ENCODE measurements at places on chromosomes 13 and 19.

DNA sequence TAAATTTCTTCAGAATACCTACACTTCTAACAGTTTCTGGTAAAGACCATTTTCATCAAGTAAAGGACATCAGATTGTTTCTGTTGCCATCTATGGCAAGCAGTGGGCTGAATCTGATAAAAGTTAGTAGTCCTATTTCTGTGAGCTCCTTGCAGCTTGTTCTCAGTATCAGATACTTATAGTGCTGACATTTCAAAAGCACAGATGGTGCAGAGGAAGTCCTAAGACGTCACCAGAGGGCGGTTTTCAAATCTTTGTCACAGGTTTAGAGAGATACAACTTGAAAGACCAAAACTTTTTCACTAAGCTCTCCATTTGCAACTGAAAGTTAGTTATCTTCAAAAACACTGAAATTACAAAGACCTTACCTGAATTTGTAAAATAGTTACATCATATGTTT is 719.8 kb downstream of the SLITRK1 start:
- DNase-seq = no peak

DNA sequence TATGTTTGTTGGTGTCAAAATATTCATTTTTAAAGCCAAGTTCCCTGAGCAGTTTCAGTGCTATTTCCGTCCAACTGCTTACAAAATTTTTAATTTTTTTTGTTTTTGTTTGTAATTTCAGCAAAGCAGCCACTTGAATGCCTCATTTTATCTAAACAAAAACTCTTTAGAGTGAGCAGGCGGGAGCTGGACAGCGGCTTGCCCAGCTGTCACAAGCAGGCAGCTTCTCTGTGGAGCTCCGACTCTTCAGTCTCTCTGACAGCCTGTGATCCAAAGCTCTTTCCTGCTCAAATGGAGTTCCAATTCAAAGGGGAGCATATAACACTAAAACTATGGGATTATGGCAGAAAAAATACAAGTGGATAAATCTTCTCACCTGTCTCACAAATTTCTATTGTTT is 618.3 kb upstream of the PCDH20 start:
- peak; percentile 15 for DNase-seq

DNA sequence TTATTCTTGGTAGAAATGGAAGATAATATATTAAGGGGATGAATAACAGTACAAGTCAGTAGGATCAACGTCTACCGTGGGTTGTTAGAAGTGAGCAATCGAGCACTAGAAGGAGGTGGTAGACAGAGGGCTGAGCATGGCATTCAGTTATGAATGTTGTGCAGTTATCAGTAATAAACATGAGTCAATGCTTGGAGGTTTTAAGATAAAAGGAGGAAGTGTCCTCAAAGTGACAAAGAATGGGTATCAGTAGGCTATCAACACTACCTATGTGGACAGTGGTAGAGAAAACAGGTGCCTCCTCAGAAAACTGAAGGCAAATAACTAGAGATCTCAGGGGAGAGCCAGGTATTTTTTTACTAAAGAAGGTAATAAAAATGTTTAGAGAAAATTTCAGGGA is 1607.0 kb downstream of the PCDH9 start:
- no peak for DNase-seq

- DNase-seq = no peak
These were observed 5.3 kb downstream of the RNASEH2B start for GRCh38 chr13:50914848-50915247.

DNA sequence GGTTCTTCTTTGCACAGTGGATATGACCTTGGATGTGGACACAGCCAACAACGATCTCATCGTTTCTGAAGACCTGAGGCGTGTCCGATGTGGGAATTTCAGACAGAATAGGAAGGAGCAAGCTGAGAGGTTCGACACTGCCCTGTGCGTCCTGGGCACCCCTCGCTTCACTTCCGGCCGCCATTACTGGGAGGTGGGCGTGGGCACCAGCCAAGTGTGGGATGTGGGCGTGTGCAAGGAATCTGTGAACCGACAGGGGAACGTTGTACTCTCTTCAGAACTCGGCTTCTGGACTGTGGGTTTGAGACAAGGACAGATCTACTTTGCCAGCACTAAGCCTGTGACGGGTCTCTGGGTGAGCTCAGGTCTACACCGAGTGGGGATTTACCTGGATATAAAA is 9.4 kb downstream of the RFPL4AL1 start:
- DNase-seq = no peak

DNA sequence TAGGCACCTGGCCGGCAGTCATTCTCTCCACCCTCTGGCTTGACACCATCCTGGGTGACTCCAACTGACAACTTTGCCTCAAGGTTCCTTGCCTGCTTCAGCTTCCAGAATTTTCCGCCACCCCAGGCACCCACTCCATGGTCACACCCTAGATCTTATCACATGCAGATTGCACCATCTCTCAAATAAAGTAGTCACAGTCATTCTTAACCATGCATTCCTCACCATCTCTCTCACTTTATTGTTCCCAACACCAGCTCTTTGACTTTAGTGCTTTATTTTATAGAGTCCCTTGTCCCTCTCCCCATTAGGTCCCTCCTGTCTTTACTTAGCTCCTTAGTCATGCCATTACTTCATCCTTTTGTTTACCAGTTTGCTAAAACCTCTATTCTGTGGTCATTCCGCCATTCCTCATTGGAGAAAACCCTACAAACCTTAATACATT is 351.7 kb downstream of the SPRY2 start:
- no peak for DNase-seq

DNA sequence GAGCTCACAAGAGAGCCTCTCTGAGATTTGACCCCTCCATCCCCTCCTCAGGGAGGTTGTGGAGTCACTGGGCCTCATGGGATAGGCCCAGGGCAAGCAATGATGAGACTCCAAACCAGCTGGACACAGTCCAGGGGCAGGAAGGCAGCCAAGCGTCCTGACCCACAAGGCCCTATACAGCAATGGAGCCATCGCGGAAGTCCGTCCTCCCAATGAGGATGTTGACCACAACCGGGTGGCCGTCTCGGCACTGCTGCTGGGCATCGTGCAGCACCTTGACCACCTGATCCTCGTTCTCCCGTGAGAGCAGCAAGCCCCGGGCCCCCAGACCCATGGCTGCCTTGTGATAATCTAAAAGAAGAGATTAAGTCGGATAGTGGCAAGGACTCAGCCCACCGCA is 7.9 kb downstream of the SYDE1 start:
- peak; percentile 46 for DNase-seq

DNA sequence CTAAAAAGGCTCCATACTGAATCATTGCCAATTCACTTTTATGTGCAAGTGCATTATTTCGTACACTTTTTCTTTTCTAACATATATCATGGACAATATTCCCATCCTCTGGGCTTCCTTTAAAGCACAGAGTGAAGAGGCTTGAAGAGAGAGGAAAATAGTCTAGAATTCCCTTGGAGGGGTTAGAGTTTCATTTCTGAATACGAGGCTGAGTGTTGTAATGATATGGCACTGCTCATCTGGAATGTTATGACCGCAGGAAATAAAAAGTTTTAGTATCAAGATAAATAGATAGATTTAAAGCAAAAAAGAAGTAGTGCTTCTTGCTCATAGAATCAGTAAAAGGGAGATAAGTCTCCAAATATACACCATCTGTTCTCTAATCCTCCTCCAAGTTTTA is 412.3 kb upstream of the SLITRK1 start:
- no peak for DNase-seq

- DNase-seq = no peak
These were observed 9.5 kb upstream of the VSTM2B start for GRCh38 chr19:29516358-29516725.
